ENCODE measurements at places on chromosomes 7 and 10.

DNA sequence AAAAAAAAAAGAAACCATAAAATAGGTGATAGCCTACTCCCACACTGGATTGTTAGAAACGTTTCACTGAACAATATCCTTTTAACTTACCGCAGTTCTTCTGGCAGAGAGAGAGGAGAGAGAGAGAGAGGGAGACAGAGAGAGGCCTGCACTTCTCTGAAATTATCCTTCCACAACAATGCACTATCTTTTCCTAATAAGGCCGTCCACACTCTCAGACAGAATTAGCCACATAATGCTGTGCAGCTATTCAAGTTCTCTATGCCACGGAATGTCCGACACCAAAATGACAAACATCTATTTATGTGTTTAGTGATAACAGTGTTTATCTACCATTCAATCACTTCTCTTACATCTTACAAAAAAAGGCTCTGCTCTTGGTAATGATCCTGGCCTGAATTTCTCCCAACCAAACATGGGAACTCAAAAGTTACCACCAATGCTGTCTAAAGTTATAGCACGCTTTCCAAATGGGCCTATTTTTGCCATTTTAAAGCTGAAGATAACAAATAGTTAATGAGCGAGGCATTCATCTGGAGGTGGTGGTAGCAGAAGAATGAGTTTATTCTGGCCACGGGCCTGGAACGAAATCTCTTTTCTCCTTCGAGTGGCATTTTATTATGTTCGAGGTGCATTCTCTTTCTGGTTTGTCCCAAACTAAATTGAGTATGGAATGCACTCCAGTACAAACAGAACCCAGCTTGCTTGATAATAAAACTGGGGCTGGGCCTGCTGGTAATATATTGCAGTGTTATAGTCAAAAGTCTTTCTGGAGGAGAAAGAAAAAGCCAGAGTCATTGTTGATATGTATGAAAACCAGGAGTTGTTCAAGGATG lies 160.2 kb upstream of the SVIL start:
- no peak for DNase-seq

GRCh38 chr10:132362151-132362611 lies 30.2 kb downstream of the LRRC27 start:
- DNase-seq: no peak

DNA sequence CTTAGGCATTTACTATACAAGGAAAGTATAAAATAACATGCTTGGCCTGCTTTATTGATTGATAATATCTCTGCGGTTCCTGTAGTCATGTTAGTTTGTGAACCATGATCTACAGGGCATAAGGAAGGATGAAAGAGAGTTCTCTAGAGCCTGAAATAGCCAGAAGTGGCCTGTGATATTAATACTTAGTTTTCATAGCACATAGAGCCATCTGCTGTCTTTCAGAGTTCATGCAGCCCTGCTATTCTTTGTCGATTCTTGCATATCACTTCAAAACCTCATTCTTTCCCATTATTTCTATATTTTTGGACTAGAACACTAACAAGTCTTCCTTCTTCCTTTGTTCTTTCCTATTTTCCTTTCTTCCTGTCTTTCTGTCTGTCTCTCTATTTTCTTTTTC lies 26.4 kb upstream of the PRKG1 start:
- DNase-seq: no peak

DNA sequence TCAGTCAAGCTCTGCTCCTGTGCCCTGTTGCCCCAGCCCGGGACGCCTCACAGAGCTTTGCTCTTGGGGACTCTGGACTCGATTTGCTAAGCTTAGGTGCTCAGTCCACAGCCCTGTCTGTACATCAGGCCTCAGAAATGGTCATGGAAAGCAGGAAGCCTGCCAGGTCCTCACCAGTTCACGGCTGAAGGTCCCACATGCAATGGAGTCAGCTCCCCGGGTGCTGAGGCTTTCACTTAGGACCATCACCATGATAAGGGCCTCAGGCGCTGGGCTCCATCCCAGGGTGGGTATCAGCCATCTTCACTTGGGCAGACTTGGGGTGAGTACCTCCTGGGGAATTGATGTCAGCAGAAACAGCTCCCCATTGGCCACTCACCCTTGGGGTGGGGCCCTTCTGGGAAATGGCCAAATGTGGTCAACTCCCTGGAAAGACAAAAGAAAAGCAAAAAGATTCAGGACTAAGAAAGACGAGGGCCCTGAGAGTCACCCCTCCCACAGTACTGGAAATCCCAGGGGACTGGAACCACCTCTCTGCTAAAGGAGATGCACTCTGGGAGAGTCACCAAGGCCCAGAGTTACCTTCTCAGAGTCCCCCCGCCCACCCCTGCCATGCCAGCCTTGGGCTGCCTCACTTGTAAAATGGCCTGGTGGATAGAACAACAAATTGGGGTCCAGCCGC lies 37.6 kb downstream of the FAM53B start:
- no peak for DNase-seq

DNA sequence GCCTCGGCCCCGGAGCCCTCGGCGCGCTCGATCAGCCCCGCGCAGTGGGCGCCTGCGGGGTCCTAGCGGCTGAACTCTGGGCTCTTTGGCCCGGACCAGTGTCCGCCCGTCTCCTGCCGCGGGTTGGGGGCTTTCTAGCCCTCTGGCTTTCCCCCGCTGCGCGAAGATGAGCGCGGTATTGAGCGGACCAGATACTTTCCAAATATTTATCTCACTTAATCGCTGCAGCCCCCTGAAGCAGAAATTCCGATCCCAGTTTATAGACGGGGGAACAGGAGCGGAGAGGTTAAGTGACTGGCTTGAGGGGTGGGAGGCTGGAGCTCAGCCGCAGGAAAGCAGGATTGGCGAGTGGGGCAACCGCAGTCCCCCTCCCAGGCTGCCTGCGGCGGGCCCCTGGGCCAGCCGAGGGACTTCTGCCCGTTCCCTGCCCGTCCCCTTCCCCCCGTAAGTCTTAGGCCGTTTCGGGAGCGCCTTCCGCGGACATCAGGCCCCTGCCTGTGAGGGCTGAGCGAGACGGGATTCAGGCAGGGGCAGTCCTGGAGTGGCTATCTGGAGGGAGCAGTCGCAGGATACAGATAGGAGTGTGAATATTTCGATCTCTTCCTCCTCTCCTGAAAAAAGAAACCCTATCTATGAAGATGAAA lies 565 bp downstream of the STRIP2 start:
- no peak for DNase-seq

- no peak for DNase-seq
These were observed 179.9 kb upstream of the CXCL12 start for GRCh38 chr10:44564790-44565189.

DNA sequence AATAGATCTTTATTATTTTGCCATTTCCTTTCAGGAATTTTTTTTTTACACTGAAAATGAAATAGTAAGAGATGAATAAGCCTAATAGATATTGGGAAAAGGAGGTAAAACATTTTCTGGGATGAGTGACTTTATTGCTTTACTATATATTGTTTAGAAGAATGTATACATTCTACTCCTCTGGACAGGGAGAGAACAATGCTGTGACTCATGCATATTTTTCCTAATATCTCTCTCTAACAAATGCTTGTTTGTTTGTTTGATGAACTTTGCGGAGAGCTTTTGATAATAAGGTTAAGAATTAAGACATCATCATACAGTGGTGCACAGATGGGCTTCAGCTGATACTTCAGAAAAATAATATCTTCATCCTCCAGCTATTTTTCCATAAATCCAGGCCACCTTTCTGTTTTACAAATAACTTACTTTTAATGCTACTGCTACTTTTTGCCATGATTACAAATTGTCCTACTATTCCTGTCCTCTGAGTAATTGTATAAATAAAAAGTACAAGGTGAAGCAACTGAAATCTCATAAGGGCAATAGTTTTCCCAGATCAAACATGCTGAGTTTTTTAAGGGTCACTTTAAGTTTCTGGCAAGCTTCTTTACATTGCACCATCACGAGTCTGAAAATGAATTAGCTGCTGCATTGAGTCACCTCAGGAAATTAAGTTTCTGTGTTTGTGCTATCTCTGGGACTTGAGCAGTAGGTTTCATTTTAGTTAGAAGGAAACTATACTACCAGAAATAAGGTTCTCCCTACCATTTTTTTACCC lies 207.3 kb upstream of the POT1 start:
- DNase-seq: no peak

DNA sequence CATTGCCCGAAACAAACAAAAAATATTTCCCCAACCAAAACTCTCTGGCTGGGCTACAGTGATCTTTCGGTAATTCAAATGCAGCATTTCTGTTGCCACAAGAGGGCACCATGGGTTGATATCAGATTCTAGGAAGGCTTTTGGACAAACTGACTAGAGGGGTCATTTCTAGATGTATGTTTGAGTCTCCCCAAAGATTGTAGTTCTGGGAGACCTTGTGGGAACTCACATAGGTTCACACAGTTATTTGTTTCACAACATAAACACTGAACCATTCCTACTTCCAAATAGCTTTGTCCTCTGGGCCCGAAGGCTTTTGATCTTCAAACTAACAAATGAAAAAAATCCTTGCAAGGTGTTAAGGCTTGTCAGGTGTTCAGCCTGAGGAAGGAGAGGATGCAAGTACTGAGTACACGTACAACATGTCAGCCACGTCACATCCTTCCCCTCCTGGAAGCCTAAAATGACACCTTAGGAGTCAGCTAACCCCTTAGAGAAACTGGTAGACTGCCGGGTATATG lies 37.0 kb upstream of the IL15RA start:
- no peak for DNase-seq

DNA sequence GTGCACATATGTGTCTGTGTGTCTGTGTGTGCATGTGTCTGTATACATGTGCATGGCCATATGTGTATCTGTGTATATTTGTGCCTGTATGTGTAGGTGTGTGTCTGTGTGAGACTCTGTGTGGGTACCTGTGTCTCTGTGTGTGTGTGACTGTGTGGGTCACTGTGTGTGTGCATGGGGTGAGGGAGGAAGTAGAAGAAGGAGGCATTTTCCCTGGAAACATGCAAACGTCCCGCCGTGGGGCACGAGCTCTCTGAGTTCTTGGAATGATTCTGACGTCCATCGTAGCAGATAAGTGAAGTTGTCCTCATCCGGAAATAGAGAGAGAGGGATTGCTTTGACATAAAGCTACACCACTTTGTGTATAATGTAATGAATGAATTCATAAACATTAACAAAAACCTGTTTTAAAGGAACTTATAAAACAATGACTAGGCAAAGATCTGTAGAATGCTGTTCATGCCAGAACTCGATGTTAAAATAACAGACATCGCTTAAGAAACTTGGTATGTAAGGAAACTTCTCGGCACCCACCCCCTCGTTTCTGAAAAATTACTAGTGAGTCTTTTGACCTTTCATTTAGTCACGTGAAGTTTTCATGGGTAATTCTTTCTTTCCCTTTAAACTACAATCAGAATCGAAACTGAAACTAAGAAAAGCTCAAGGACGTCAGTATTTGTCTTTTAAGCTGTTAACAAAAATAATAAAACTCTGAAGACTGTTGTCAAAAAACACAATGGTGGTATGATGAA lies 43.6 kb upstream of the KLF6 start:
- DNase-seq: peak; percentile 61

DNA sequence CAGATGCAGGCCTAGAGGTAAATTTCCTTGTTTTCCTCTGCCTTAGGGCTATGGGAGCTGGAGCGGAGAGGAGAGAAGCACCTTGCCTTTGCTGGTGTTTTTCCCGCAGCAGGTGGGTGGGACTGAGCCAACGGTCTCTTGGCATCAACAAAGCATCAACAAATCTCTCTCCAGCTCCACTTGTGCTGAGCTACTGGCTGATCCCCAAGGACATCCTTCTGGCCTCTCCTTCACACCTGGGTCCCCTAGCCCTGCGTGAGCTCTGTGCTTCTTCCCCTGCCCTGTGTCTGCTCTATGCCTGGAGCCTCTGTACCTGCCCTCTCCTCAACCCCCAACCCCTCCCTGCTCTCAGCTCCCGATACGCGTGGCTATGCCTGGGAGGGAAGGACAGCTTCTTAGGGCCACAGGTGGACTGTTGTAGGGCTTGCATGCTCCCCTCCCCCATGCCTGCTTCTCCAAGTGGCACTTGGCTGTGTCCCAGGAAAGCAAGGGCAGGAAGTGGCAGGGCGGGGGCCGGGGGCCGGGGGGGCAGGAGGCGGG lies 3.2 kb upstream of the CLDN4 start:
- no peak for DNase-seq

- DNase-seq: no peak
These were observed 68.9 kb downstream of the MYOF start for GRCh38 chr10:93413252-93413689.

DNA sequence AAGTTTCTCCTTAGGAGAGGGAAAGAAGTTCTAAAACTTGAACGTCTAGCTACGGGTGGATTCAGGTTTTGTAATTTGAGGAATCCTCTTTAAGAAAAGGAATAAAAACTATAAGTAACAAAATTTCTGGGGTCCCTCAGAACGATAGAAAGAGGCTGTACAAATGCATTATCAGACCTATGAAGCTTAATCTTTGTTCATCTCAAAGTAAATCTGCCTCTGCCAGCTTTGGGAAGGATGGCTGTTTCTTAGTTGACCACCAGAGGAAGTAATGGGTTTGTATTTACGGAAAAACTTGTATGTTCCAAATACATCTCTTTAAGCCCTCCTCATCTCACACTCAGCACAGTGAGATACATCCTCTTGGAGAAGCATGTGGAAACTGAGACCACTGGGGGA lies 864 bp downstream of the PSTK start:
- no peak for DNase-seq

DNA sequence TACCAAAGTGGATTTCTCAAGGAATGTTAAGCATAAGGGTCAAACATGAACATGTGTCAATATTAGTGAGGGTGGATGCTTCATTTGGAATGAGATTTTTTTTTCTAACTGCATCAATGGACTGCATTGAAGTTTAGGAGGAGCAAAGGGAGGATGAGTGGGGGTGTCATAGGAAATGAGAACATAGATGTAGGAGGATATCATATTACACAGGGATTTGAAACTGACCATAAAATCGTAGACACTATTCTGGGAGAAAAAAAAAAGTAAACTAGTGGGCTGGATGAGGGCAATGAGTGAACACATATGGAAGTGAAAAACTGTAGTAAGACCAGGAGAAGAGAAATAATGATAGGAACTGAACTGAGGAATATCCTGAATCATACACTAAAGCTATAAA lies 109.4 kb downstream of the SEMA3A start:
- peak; percentile 47 for DNase-seq

DNA sequence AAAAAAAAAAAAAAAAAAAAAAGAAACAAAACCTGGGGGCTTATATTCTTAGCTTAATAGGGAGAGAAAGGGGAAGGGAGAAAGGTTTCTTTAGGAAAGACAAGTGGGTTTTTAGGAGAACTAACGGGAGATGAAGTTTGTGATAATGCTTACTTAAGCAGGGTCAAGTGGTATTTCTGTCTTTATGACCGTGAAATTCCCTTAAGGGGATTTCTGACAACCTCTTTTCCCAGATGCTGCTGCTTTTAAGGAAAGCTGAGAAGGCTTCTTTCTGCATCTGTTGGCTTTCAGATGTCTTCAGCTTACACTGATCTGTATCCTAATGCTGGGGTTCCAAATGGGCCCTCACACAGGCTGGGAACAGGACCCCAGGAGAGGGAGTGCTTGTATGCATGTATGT lies 42.6 kb downstream of the ADAMTS14 start:
- DNase-seq: no peak

DNA sequence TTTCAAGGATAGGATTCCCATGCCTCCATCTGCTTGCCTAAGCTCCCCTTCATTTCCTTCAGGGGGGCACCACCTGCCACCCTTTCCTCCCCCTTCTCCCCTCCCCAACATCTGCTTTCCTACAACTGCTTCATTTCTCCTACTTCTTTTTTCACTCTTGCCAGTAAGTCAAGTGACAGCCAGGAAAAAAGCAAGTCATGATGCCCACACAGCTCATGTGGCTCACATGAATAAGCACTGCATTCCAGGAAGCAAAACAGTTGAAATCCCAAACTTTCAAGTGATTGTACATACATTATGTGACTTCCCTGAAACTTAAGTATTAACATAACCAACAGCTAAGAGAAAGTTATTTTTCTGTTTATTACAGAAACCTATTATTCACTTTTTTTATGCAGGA lies 78.6 kb downstream of the TNS3 start:
- DNase-seq: no peak
